NCI-H187 (cell line): ENCODE measurements at places on chromosomes 7 and 10.

GRCh38 chr7:157235357-157236333, 96.9 kb downstream of the UBE3C start:
- DNase-seq = no peak

DNA sequence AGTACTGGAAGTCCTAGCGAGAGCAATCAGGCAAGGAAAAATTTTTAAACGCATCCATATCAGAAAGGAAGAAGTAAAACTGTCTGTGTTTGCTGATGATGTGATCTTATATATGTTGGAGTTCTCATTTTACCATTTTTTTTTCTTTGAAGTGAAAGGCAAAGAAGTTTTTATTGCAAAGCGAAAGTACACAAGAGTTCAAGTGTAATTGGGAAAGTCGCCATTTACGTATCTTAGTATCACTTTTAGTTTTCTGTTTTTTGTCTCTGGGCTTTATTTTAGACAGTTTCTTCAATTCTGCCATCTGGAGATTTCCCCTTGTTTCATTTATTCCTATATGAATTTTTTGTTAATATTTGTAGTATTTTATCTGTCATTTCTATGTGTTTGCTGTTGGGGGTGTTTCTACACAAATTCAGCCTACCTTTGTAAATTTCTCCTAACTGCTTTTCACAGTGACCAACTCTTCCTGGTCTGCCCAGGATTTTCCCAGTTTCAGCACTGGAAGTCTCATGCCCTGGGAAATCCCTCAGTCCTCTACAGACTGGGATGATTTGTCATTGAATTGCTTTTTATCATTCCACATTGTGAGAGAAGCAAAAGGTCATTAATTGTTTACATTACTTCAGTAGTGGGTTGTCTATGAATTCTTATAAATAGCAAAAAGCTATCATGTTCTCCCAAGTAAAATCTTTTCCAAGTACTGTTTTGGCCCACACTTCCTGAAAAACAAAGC, 23.2 kb downstream of the BET1 start:
- DNase-seq = no peak

- DNase-seq = no peak
Measured at GRCh38 chr7:42070068-42070467, 166.9 kb downstream of the GLI3 start.

DNA sequence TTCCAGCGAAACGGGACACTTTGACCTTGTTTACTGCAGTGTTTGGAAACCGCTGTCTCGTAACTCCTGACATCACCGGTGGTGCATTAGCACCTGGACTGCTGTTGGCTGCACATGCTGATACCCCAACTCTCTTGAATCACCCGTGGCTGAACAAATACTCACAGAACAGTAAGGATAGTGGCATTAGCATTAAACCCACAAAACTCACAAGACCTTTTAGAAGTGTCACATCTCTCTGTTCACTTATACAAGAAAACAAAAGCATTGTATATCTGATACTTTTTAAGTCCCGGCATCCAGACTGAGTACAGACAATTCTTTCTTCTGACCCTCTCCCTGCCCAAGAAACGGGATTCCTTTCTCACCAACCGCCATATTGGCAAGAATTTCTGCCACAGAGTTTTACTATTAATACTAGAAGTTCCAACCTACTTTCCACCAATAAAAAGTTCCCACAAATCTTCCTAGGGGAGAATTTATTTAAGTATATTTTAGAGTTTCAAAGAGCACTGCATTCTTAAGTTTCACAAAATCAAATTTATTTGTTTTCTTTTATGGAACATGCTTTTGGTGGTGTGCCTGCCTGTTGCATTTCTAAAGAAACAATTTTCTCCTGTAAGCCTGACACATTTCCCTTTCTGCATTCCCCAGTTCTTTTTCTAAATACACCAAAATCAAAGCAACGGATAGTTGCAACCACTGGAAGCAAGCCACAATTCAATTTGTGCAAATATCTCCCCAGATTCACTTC, 208.4 kb upstream of the KLF14 start:
- no peak for DNase-seq

DNA sequence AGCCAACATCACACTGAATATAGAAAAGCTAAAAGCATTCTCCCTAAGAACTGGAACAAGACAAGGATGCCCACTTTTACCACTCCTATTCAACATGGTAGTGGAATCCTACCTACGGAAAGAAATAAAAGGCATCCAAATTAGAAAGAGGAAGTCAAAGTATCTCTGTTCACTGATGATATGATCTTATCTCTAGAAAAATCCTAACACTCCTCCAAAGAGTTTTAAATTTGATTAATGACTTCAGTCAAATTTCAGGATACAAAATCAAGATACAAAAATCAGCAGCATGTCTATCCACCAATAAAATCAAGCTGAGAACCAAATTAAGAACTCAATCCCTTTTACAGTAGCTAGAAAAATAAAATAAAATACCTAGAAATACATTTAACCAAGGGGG, 35.3 kb upstream of the TNKS2 start:
- DNase-seq = no peak

DNA sequence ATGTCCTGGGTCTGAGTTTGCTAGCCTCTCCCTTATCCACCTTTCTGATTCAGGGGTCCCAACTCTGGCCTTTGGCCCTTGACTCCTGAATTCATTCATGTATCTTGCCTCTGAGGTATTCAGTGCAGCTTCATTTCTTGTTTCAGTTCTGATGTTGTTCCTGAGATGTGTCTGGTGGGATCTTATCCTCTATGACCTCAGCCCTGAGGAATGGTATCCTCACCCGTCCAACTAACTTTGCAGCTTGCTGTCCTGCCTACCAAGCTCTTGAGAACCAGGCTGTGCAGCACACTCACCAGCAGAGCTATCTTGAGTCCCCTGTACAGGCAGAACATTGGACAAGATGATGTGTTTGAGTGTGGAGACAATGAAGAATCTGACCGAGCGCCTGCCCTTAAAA, 13.8 kb downstream of the SUFU start:
- no peak for DNase-seq

GRCh38 chr7:117076426-117076943, 123.2 kb downstream of the ST7 start:
- DNase-seq = no peak

- DNase-seq = no peak
Measured at GRCh38 chr10:24762966-24763623, 39.4 kb upstream of the ARHGAP21 start.

DNA sequence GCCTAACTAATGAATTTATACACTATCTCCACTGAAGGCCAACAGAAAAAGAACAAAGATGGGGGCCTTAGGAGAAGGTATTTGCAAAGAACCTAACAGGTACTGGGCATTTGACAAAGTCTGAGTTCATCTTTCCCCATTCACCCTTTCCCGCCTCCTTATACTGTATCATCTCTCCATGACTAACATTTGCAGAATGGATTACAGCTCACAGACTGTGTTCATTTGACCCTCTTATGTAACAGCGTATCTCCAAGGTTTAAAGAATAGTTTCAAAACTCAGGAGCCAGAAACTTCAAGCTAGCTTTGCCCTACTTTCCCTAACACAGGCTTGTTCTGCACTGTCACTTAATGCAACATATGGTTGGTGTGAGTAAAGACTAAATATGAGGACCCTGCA, 238.7 kb upstream of the CELF2 start:
- no peak for DNase-seq

- DNase-seq = no peak
Measured at GRCh38 chr10:34206935-34207268, 608.2 kb downstream of the PARD3 start.

DNA sequence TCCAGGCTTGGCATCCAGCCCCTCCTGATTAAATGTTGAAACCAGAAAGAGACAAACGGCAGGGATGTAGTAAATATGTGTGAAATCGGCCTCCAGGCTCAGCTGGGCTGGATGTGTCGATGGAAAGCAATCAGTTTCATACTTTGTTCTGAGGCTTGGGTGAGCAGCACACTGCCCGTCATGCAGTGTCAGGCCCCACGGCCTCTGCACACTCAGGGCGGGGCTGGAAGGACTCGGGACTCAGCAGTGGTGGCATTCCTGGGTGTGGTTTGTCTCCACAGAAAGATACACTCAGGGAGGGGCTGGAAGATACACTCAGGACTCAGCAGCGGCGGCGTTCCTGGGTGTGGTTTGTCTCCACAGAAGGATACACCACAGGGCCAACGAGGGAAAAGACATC, 22.0 kb downstream of the ADGRA1 start:
- no peak for DNase-seq

DNA sequence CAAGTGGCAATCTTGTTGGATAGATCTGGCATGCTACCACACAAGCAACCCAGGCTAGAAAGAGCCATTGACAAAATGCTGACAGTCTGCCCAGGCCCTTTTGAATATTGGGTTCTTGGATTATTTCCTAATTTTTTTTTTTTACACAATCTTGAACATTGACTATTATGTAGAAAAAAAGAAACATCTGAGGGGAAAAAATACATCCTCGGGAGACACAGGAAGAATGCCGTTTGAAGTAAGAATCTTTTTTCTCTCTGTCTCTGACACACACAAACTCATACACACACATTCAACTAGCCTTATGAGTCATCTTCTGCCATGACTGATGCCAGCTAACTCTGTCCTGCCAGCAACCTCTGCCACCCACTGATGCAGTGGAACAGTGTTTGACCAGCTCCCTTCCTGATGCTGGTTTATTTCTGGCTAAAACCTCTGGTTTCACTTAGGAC, 47.2 kb downstream of the SORBS1 start:
- DNase-seq = no peak

DNA sequence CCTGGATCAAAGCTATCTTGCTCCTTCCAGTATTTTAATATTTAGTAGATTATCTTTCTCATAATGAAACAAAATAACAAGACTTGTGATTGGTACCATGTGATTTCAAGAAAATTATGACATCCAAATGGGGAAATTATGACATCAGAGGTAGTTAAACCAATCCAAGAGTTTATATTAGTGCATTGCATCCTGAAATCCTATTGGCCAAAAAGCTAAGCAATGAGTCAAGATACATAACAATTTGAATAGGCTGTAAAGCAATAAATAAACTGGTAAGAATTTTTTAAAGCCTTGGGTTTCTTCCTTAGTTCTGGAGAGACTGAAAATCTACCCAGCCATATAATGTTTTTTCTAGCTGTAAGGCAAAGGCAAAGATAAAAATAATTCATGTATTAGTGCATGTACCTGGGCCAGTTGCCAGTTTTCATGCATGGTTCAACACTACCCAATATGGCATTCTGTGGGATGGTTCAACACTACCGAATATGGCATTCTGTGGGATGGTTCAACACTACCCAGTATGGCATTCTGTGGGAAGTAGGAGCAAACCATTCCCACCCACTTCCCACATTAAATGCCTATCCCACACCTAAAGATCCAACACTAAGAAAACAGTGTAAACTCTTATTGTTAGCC, at the start of gene RNF148:
Gene RNF148, minus strand, starts transcription at position 51 of the 639 bp plus-strand sequence. CDS start 172 bp downstream, outside the sequence.
- no peak for DNase-seq

- no peak for DNase-seq
Measured at GRCh38 chr7:31104361-31105255, 52.5 kb downstream of the ADCYAP1R1 start.

- DNase-seq = no peak
Measured at GRCh38 chr10:133159611-133159949, 439 bp upstream of the KNDC1 start.

GRCh38 chr7:80184693-80185092, 50.1 kb downstream of the GNAI1 start:
- DNase-seq = no peak

DNA sequence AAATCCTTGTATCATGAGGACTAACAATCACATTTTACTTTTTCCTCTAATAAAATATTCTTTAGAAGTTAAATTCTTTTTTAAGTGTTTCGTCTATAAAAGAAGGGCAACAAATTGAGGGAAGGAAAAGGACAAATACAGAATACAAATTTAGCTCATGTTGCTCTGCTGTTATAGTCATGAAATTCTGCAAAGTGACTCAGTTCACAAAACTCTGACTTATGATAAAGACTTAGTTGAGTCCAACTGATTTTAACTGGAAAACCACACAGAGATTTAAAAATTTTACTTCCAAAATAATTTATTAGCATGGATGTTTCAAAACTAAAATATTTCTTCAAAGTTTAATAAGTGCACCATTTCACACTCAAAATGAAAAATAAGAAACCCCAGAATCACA, 75.0 kb upstream of the GPR22 start:
- no peak for DNase-seq

GRCh38 chr7:102444961-102445673, 11.7 kb downstream of the ORAI2 start:
- DNase-seq = no peak

DNA sequence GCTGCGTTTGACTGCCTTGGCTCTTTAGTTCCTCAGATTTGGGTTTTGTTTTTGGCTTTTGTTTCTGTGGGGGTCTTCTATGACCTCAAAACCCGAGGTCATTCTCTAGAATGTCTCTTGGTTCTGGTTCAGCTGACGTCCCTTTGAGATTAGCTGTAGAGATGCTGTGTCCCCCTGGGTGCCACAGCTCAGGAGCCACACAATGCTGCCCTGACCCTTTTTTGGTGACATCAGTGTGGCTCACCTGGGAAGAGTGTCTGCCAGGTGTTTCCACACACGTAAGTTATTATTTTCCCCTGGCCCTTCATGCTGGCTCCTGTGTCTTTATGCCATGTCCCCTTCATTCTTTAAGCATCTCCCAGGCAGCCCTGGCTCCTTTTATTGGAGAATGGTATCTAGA, 89.8 kb upstream of the DDC start:
- no peak for DNase-seq

DNA sequence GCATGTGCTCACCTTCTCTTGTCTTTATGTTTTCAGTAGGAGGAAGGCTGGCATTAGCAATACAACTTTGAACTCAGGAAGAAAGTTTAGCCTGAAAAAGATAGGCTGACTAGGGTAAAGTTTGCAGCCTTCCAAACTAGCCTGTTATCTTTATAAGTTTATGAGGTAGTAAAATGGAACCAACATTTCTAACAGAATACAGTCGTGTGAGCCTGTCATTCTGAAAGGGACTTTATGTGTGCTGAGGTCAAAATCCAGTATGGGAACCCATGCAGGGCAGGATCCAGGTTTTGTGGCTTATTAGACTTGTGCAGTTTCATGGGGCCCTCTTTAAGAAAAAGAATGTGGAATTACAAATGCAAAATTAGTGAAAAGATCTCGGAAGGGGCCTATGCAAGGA, 201.0 kb upstream of the PRPS1L1 start:
- DNase-seq = no peak

GRCh38 chr7:95863623-95864022, 91.3 kb downstream of the DYNC1I1 start:
- no peak for DNase-seq

DNA sequence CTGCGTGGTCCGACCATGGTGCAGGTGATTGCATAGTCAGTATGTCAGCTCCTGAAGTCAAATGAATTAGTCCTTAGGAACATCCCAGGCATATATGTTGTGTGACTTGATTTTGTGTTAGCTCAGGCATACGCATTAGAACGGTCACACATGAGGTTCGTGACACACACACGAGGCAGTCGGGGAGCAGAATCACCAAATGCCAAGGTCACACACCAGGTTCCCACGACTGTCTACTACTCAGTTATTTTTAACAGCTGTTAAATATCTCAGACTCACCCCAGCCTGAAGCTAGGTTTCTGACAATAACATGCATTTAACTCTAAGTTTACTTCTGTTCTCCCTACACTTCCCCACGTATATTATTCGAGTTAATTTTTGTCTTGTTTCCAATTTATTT, 54.8 kb downstream of the DYNC2I1 start:
- no peak for DNase-seq
